Sigmoid colon (tissue), 7 donors: ENCODE measurements at places on chromosomes 2 and 18. TPM values are rescaled to one million over a fixed set of nuclear protein-coding genes. Genes with fewer than 3 reads are reported as not detected.
A peak's percentile ranks its signal among the peaks of the same experiment; 100 is the strongest.

Gene SLC40A1
- 87.3 TPM for polyA plus RNA-seq

Gene ERFE
- polyA plus RNA-seq, result not detected

Gene MORN2
- 17.3 TPM for polyA plus RNA-seq

Gene ADAM23
- polyA plus RNA-seq, result 1.6 TPM

DNA sequence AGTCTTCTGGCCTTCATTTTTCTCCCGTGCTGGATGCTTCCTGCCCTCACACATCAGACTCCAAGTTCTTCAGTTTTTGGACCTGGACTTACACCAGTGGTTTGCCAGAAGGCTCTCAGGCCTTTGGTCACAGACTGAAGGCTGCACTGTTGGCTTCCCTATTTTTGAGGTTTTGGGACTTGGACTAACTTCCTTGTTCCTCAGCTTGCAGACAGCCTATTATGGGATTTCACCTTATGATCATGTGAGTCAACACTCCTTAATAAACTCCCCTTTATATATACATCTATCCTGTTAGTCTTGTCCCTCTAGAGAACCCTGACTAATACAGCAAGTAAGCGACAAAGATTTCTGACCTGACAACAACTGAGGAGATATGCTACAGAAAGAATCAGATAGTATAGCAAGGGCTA is 7.2 kb downstream of the CDC42EP3 start:
- H3K36me3 ChIP-seq, result no peaks in the 10 kb centered on the region
- H3K27ac ChIP-seq, result peak overlapping the region; percentile 98
- H3K27me3 ChIP-seq, result no peaks in the 10 kb centered on the region
- no peak for DNase-seq

DNA sequence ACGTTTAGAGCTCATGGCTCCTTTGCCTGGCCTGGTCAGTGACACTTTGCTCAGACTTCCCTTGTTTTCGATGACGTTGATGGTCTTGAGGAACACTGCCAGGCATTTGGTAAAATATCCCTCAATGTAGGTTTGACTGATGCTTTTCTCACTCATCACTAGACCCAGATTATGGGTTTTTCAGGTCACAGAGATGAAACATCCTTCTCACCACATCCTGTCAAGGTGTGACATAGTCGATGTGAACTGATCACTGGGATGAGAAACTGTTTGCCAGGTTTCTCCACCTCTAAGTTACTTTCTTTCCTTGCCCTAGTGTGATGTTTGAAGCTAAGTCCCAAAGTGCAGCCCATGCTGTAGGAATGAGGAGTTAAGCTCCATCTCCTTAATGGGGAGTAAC is 81.5 kb downstream of the AFF3 start:
- H3K27ac ChIP-seq, result no peak overlapping the region
- H3K4me1 ChIP-seq, result no peaks in the 10 kb centered on the region
- no peak for DNase-seq
- no peak overlapping the region for H3K4me3 ChIP-seq
- no peaks in the 10 kb centered on the region for H3K27me3 ChIP-seq
- no peaks in the 10 kb centered on the region for H3K36me3 ChIP-seq

DNA sequence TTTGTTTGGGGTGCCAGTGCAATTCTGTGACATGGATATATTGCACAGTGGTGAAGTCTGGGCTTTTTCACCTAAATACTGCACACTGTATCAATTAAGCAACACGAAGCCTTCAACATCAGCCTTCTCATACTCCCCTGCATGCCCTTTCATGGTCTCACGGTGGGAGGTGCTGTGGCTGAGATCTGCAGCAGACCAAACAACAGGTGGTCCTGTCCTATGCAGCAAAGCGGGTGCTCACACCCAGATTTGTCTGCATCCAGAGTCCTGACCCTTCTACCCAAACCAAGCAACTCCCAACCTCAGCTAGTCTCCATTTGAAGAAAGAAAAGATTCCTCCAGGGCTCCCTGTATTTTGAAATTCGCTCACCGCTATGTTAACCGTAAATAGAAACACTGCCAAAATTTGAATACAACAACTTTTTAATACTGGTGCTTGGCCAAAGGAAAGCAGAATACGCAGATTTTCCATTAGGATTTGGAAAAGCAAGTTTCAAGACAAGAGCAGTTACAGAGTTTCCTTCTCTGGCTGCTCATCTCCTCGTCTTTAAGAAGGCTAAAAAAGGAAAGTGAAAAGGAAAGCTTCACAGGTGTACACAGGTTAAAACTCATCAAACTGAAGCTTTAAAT is 34.9 kb downstream of the FAM168B start:
- peaks cover 19% of the 10 kb centered on the region for H3K36me3 ChIP-seq
- no peaks in the 10 kb centered on the region for H3K27me3 ChIP-seq
- no peak for DNase-seq
- H3K4me1 ChIP-seq, result peaks cover 36% of the 10 kb centered on the region

DNA sequence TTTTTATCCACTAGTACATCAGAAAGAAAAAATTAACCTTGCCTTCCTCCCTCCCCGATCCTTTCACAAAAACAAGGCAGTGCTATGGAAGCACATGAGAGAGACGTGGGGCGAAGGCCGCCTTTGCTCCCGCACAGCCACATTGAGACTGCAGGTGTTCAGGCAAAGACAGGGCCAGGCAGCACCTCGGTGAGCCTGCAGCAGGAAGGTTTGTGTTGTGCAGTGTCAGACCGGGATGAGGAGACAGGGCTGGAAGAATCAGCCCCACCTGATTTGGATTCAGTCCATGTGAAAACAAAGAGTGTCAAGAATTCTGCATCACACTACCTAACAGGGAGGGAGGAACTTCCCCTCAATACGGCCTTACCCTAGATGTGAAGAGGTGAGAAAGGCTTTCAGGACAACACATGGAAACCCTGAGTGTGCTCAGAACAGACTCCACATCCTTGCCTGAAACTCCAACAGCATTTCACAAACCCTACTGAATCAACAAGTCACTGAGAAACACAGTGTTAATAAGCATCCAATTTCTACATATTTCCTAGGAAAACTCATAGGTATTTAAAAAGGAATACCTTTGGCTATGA is 59.6 kb downstream of the HDAC4 start:
- no peaks in the 10 kb centered on the region for H3K27me3 ChIP-seq
- H3K4me1 ChIP-seq, result peaks cover 78% of the 10 kb centered on the region
- no peak for DNase-seq
- H3K4me3 ChIP-seq, result no peak overlapping the region
- H3K27ac ChIP-seq, result peak overlapping the region; percentile 56

DNA sequence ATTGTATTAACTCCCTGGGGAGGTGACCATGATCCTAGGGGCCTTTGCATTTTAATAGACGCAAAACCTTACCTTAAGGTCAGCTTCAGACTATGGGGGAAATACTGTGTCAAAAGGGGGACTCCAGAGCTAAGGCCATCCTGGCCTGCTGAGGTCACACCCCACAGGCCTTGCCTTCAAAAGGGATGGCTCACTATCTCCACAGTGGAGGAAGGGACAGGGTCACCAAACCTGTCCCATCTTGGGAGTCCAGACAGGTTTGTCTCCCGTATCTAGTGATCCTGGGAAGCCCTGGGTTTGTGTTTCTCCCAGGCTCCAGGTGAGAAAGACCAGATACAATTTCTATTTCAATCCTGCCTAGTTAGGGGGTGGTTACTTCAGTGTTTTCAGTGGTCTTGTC is 24.9 kb downstream of the CAPN14 start:
- no peaks in the 10 kb centered on the region for H3K27me3 ChIP-seq
- H3K27ac ChIP-seq, result no peak overlapping the region
- H3K4me1 ChIP-seq, result no peaks in the 10 kb centered on the region
- no peak overlapping the region for H3K4me3 ChIP-seq
- DNase-seq, result no peak

DNA sequence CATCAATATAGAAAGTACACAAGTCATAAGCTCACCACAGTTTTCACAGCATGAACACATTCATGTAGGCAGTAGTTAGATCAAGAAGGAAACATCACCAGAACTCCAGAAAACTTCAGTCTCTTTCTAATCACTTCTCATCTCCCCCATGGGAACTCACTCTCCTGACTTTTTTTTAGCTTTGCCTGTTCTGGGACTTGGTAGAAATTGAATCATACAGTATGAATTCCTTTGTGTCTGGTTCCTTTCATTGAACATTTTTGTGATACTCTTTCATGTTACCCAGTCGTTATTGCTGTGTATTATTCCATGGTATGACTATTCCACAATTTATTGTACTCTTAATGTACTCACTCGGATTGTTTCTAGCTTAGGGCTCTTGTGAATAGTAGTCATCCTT is 160.2 kb downstream of the TAF4B start:
- H3K36me3 ChIP-seq, result no peaks in the 10 kb centered on the region
- H3K27me3 ChIP-seq, result no peaks in the 10 kb centered on the region
- no peak overlapping the region for H3K27ac ChIP-seq
- no peak overlapping the region for H3K4me3 ChIP-seq
- no peak for DNase-seq
- H3K4me1 ChIP-seq, result no peaks in the 10 kb centered on the region

DNA sequence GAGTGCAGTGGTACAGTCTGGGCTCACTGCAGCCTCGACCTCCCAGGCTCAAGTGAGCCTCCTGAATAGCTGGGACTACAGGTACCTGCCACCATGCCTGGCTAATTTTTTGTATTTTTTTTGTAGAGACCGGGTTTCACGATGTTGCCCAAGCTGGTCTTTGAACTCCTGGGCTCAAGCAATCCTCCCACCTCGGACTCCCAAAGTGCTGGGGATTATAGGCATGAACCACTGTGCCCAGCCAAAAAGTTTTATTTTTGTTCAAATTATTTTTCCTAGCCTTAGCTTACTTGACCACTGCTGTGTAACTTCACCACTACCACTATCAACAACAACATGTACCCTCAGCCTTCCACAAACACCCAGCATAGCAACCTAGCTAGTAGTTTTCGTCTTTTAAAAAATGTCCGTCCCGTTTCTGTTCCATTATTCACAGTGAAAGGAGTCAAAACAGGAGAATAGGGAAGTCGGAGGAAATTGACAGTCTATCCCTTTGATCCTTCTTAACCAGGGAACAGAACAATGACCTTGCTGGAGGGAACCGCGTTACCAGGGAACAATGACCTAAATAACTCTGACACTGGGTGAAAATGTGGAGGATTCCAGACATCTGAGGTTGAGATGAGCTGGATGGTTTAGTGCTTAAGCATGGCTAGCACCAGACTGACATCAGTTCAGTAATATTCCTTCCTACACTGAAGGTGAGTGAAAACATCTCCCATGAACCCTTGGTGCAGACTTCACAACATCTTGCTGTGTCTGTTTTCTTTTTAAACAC is 69.2 kb upstream of the ARL4C start:
- no peak for DNase-seq
- H3K27me3 ChIP-seq, result no peaks in the 10 kb centered on the region
- H3K4me1 ChIP-seq, result no peaks in the 10 kb centered on the region
- no peak overlapping the region for H3K4me3 ChIP-seq

DNA sequence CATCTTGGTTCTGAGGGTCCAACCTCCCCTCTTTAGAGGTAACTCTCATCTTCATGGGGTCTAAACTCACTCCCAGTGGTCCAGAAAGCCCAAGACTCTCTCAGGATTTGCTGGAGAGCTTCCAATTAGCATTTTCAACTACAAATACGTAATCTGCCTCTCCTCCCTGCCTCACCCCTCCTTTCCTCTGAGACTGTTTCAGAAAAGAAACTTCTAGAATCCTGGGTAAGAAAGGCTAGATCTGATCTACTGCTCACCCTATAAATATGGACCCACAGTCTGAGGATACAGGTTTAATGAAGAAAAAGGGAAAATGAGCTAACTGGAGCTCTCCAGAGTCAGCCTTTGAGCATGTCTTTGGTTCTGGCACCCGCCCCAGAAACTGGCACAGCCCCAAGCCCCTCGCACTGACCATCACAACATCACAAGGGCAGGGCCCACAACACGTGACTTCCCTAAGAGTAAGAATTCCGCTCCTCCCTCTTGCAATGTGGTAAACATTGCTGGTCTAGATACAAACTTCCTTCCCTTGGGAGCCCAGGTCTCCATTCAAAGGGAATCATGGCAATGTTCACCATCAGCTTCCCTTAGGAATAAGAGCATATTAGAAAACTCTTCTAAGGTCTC is 21.7 kb upstream of the IHH start:
- H3K4me1 ChIP-seq, result no peaks in the 10 kb centered on the region
- no peak overlapping the region for H3K27ac ChIP-seq
- no peaks in the 10 kb centered on the region for H3K27me3 ChIP-seq
- no peak overlapping the region for H3K4me3 ChIP-seq
- DNase-seq, result no peak
- H3K36me3 ChIP-seq, result peaks cover 7% of the 10 kb centered on the region

- no peaks in the 10 kb centered on the region for H3K27me3 ChIP-seq
- peaks cover 13% of the 10 kb centered on the region for H3K4me1 ChIP-seq
- no peak overlapping the region for H3K4me3 ChIP-seq
- H3K27ac ChIP-seq, result no peak overlapping the region
Observed at GRCh38 chr2:152505495-152505906, 170.5 kb downstream of the FMNL2 start.

DNA sequence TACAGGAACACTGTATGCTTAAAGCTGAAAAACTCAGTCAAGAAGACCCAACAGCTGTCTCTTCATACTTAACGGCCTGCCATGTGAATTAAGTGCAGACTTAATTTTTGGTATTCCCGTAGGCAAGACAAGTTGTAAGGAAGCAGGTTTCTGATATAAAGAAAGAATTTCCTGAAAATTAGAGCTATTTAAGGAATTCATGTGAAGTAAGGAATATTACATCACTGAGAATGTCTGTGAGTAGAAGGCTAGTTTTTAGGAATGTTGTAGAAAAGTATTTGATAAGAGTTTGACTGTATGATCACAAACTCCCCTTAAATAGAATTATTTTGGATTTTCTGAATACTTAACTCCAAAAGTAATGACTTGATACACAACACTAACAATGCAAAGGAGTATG is 51.0 kb downstream of the WDR33 start:
- H3K4me3 ChIP-seq, result no peak overlapping the region
- H3K4me1 ChIP-seq, result no peaks in the 10 kb centered on the region
- H3K27ac ChIP-seq, result no peak overlapping the region
- H3K27me3 ChIP-seq, result no peaks in the 10 kb centered on the region
- peaks cover 34% of the 10 kb centered on the region for H3K36me3 ChIP-seq

GRCh38 chr2:117820444-117820843 is 6.0 kb downstream of the DDX18 start:
- no peaks in the 10 kb centered on the region for H3K27me3 ChIP-seq
- H3K4me3 ChIP-seq, result no peak overlapping the region
- no peak for DNase-seq
- peaks cover 82% of the 10 kb centered on the region for H3K36me3 ChIP-seq
- H3K4me1 ChIP-seq, result peaks cover 12% of the 10 kb centered on the region
- no peak overlapping the region for H3K27ac ChIP-seq

GRCh38 chr2:185130685-185131084 is 532.4 kb downstream of the ZNF804A start:
- no peak overlapping the region for H3K27ac ChIP-seq
- H3K27me3 ChIP-seq, result no peaks in the 10 kb centered on the region
- H3K4me1 ChIP-seq, result no peaks in the 10 kb centered on the region
- H3K36me3 ChIP-seq, result no peaks in the 10 kb centered on the region

GRCh38 chr2:120847700-120848321 is 112.1 kb downstream of the GLI2 start:
- H3K27ac ChIP-seq, result no peak overlapping the region
- peak; percentile 65 for DNase-seq
- no peaks in the 10 kb centered on the region for H3K36me3 ChIP-seq
- no peaks in the 10 kb centered on the region for H3K27me3 ChIP-seq

- H3K36me3 ChIP-seq, result no peaks in the 10 kb centered on the region
- DNase-seq, result no peak
- no peaks in the 10 kb centered on the region for H3K27me3 ChIP-seq
- H3K4me3 ChIP-seq, result no peak overlapping the region
Observed at GRCh38 chr2:3728104-3729054, 25.0 kb downstream of the DCDC2C start.

GRCh38 chr2:45833968-45834344 is 182.5 kb downstream of the PRKCE start:
- no peaks in the 10 kb centered on the region for H3K27me3 ChIP-seq
- H3K4me1 ChIP-seq, result no peaks in the 10 kb centered on the region
- no peak overlapping the region for H3K4me3 ChIP-seq
- no peak overlapping the region for H3K27ac ChIP-seq
